ENCODE measurements at places on chromosomes 5 and 9.

DNA sequence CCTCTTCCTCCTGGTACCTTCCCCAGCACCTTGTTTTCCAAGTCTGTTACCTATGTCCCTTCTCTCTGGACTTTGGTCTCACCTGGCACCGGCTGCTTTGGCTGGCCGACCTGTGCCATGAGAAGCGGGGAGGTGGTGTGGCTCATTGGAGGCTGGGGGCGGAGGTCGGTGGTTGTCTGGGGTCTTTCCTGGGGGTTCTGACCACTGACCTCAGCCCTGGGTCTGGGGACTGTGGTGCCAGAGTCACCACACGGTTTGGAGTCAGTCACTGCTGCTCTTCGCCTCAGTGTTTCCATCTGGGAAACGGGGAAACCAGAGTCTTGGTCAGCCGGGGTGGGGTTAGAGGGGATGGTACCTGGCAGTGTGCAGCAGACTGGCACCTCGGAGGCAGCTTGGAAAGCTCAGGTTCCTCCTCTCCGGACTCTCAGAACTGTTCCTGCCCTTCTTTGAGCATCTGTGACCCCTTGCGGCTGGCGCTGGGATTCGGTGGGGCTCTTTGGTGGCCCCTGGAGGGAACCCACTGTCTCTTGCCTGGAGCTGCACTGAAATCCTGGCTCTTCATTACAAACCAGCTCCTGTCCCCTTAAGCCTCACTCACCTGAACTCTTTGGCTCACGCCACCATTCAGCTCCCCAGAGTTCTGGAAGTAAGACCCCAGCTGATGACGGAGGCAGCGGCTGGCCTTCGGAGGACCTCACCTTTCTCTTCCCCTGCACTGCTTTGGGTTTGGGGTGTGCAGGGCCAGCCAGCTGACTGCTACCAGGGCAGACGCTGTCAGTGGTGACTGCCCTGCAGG lies 4.1 kb upstream of the RXRA start:
- no peak for DNase-seq

DNA sequence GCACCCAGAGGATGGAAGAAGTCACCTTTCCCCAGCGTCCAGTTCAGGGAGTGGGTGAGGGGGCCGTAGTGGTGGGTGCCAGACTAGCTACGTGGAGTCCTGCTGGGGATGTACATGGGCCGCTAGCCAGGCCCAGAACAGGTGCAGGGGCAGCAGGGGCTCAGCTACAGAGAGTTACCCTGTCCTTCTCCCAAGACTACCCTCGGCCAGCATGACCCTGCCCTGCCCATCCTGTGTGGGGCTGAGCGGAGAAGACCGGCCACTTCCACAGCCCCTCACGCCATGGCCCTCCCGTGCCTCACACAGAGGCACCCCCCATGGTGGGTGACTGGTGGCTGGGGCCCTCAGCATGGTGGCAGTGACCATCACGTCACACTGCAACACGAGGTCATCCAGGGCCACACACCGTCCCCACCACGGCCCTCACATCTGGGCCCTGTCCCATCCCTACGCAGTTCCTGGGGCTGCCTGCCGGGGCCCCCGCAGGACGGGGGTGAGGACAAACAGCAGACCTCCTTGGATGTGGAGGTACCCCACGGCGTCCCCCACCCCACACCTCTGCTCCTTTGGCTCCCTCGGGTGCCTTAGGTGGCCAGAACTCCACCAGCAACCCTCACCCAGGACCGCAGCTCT lies 977 bp upstream of the DPP7 start:
- peak; percentile 72 for DNase-seq

- no peak for DNase-seq
These were observed 245.7 kb downstream of the NSG2 start for GRCh38 chr5:174291162-174291561.

DNA sequence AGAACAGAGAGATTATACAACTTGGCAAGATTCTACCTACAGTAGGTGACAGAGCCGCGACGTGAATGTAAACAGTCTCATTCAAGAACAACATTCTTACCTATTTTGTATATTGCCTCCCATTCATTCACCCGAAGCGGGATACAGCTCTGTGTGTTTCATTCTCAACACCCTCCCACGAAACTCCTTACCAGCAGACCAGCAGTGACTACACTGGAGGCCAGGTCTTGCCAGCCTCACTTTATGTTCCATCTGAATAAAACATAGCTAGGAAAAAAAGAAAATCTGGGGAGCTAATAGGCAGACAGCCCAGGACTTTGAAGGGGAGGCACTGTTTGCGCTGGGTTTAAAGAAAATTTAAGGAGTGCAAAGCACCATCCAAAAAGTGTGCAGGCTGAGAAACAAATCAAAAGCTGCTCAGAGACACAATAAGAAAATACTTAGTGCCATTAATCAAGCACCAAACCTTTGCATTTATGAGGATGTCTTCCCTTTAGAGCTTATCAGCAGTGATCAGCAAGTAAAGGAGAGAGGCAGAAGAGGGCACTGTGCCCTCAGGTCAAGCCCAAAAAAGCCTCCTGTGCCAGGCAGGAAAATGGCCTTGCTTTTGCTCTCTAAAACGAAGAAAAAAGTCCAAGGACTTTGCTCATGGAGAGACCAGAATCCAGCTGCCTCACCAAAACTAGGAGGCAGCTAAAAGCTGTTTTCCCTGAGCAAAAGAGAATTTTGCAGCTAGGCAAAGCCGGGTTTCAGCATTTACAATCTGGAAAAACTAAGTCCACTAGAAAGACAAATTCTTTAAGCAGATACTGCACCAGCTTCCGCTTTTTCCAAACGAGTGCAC lies 295.1 kb downstream of the BNC2 start:
- DNase-seq: no peak

- DNase-seq: no peak
These were observed 57.5 kb upstream of the HAND1 start for GRCh38 chr5:154535535-154535934.

DNA sequence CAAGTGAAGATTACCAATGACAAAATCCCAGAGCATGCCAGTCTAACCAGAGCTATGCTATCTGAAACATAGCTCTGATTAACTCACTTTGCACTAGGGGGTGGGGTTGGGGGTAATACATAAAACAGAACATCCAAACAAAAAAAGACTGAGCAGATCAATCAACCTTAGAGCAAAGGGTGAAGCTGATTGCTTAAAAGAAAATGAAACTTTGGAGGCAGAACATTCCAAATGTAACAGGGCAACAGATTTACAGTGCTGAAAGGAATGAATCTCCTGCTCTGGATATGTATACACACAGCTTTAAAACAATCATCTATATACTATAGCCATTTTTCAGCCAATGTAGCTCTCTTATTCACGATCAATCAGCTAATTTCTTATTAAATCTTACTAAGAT lies 4.9 kb downstream of the IL6ST start:
- no peak for DNase-seq

DNA sequence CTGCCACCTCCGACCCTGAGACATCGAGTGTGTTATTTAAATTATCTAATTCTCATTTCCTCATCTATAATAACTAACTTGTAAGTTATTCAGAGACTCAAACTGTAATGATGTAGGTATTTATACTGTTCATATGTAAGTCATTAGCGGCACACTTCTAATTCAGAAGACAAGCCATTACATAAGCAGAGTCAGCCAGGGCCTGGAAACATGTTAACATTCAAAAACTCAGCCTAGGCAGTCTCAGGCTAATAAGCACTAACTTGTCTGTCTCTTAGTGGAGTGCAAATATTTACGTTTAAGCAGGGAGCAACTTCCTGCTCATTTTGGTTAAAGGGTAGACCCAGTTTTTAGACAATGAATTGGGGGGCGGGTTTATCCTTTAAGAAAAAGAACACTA lies 598.4 kb downstream of the ACTL7B start:
- DNase-seq: no peak

GRCh38 chr5:147466360-147466980 lies 43.4 kb downstream of the DPYSL3 start:
- no peak for DNase-seq

DNA sequence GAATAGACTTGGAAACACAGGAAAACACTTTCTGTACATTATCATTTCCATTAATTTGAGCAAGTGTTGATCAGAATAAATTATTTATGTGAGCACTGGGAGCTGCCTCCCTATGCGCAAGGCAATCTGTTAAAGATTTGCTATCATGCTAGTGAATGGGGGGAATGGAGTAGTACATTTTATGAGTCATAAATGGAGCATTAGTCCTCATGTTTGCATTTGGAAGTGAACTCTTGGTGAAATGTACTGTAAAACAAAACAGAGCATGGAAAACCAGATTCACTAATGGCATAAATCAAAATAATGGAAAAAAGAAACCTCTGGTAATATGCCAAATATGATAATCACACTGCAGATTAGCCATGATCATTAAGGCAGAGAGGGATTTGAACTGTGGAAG lies 40.5 kb upstream of the TMC1 start:
- no peak for DNase-seq

- no peak for DNase-seq
These were observed 33.4 kb upstream of the CDC42SE2 start for GRCh38 chr5:131230406-131230805.
